NCI-H524 (cell line): ENCODE measurements at places on chromosomes 3 and 15.

- DNase-seq: no peak
Observed at GRCh38 chr3:196193133-196193735, 18.0 kb downstream of the ZDHHC19 start.

DNA sequence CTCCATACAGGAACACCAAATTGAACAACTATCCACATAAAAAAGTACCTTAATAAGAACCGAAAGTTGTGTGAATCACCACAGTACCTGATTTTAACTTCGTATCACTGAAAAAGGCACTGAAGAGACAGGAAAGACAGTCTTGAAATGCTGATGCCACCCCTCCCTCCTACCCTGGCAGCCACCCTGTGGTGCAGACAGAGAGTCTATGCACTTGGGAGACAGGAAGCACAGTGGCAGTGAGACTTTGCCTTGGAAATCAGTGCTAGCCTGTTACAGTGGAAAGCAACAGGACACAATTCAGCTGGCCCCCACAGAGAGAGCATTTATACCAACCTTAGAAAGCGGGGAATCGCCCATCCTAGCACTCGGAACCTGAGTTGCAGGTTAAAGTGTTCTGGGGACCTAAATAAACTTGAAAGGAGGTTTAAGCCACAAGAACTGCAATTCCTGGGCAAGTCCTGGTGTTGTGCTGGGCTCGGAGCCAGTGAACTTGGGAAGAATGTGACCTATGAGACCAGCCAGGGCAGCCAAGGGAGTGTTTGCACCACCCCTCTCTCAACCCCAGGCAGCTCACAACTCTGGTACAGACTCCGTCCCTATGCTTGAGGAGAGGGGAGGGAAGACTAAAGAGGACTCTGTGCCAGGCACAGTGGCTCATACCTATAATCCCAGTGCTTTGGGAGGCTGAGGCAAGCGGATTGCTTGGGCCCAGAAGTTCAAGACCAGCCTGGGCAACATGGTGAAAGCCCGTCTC, 240.1 kb downstream of the ISL2 start:
- no peak for DNase-seq

GRCh38 chr3:100400419-100400779, 490 bp downstream of the TOMM70 start:
- DNase-seq: no peak

GRCh38 chr15:66078929-66079275, 174.6 kb downstream of the MEGF11 start:
- DNase-seq: no peak

- DNase-seq: no peak
Observed at GRCh38 chr3:15345608-15346137, 13.3 kb upstream of the SH3BP5 start.

GRCh38 chr3:5229414-5229813, 41.9 kb downstream of the EDEM1 start:
- no peak for DNase-seq

GRCh38 chr3:183073839-183074238, 25.5 kb downstream of the MCCC1 start:
- no peak for DNase-seq

- DNase-seq: no peak
Observed at GRCh38 chr3:194097141-194097882, 38.6 kb upstream of the HES1 start.

DNA sequence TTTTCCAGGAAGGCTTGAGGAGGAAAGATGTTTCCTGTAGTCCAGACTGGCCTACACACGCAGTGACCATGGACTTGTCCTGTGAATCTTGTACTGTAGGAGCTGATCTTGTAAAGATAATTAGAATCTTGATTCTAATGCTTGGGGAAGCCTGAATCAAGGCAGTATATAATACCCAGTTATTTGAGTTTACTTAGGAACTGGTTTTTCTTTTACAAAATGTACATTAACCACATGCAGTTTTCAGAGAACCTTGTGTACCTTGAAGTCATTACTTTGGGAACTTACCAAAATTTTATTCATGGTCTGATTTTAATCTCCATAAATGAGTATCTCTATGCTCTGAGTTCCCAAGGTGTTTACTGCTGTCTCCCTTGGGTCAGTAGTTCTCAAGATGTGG, 439.9 kb upstream of the AZI2 start:
- DNase-seq: no peak

DNA sequence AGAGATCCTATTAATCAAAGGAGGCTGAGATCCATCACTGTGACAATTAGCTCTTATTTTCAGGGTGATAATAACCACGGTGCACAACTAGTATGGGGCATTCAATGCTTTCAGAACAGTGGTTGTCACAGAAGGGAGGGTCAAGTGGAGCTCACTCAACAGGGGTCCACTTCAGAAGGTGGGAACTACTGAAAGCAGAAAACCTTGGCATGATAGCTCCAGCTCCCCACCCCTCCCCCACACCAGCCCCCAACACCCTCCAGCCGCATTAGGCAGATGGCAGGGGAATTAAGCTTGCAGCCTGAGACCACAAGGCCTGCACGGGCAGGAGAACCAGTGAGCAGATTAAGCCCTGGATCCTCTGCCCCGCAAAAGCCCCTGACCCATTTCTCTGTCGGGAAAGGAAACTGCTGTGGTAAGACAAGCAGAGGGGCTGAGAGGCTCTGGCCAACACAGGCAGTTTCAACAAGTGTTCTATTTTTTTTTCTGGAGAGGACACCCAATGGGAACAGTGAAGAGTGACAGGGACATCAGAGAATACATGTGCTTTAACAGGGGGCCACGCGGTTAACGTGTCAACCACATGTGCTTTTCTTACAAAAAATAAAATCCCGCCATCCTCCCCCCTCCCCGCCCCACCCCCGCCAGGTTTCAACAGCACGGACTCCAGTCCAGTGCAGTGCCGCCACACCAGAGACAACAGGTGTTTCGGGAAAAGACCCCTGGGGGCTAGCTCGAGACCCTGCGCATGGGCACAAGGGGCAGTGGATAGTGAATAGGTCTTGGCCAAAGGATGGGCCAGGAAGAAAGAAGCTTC, 997 bp downstream of the FYCO1 start:
- peak; percentile 98 for DNase-seq

DNA sequence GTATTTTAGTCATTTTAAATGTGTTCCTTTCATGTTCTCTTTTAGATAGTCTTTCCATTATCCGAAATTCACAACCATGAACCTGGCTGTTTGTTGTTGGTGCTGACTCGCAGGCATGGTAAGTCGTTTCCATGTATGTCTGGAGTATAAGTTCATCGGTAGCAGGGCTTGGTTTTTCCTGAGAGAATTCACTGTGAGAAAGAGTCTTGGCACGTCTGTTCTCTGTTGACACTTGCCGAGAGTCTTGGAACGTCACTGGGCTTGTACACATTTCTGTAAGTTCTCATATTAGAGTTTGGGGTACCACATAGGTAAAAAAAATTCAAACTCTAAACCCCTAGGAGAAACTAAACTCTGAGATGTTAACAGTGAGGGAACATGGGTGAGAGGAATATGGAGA, 29.4 kb upstream of the EIF4A2 start:
- DNase-seq: no peak

DNA sequence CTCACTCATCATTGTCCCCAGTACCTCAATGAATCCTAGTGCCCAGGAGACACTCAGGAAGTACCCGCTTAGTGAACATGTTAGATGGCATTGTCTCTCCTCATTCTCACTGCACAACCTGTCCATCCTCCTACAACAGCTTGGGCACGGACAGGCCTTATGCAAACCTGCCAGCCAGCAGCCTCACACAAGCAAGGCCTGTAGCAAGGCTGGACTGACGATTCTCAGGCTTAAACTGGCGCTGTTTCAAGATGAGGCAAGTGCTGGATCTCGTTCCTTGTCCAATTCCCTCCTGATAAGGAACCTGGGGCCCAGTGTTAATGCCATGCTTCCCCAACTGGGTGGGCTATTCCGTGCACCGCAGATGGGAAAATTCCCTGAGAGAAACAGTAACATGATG, 59.0 kb downstream of the CDCP1 start:
- DNase-seq: no peak

- DNase-seq: no peak
Observed at GRCh38 chr15:31062310-31062847, 39.1 kb downstream of the TRPM1 start.

DNA sequence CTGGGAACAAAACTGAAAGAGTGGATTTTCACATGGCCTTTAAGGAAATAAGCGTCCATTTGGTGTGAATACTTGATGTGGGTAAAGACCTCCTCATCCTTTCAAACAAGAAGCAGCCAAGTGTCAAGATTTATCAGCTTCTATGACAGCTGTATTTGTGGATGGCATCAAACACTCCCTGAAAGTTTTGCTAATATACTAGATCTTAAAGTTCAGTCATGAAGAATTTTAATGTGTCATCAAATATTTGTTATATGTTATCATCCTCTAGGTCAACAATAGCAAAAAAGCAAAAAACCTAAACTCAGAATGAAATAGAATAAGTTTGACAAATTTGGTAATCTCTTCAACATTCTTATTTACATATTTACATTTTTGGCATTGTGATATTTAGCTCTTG, 29.1 kb upstream of the LYSMD4 start:
- no peak for DNase-seq

GRCh38 chr3:86867982-86868381, 123.0 kb downstream of the VGLL3 start:
- no peak for DNase-seq
